CD8-positive, alpha-beta memory T cell (primary cell): ENCODE measurements at places on chromosomes 6 and 20. TPM values are rescaled to one million over a fixed set of nuclear protein-coding genes. Genes with fewer than 3 reads are reported as not detected.
A peak's percentile ranks its signal among the peaks of the same experiment; 100 is the strongest.

GRCh38 chr20:29878777-29879442, 1378.6 kb upstream of the DEFB115 start:
- DNase-seq, result peak; percentile 69

GRCh38 chr6:25369433-25370177, 90.4 kb downstream of the CARMIL1 start:
- DNase-seq, result no peak

- DNase-seq, result no peak
These were observed 66.4 kb downstream of the RPP40 start for GRCh38 chr6:4937414-4937813.

DNA sequence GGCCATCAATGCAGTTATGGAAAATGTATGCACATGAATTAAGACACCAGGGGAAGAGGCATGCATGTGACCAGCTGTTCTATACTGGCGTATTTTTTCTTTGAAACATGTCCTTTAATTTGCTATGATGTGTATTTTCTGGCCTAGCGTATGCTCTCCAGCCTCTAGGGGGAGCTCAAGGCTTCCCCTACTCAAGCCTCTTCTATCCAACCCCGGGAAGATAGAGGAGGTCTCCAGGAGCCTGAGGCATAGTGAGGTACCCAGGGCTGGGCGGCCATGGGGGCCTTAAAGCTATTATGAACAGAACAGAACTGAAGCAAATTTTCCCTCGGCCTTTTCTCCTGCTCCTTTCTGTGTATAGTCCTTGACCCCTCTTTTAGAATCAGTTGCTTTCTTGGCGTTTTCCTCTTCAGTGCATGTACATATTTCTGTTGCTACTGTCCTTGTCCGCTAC, 528.9 kb downstream of the MAFB start:
- DNase-seq, result no peak

- DNase-seq, result no peak
These were observed 121.7 kb upstream of the VGLL2 start for GRCh38 chr6:117143647-117144046.

GRCh38 chr6:25423358-25423757, 144.2 kb downstream of the CARMIL1 start:
- no peak for DNase-seq

GRCh38 chr6:447381-448165, 56.0 kb downstream of the IRF4 start:
- no peak for DNase-seq

DNA sequence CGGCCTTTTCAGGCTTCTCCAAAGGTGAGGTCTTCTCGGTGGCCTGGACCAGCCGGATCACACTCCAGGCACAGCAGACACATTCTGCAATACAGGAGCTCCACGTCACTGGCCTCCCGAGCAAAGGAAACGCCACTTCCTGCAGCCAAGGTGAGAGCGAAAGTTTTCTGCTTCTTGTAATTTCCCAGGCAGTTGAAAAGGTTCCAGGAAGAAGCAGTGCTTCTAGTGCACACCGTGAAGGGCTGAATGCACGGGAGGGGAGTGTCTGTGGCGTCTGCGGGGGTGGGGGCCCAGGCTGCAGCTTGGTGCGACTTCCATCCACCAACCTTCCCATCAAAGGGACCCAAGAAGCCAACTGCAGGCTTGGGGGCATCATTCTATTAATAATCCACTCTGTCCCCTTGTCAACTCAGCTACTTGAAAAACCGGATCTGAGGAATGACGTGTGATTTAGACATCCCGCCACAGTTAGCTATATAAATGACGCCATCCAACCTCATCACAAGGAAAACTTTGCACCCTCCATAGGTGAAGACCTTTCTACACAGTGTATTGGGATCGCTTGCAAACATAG, 61.1 kb downstream of the NFATC2 start:
- DNase-seq, result peak; percentile 49

- no peak for DNase-seq
These were observed 25.2 kb downstream of the SNX14 start for GRCh38 chr6:85568411-85568810.

GRCh38 chr6:73418081-73418741, 23.6 kb downstream of the DDX43 start:
- DNase-seq, result no peak

- DNase-seq, result no peak
These were observed 1.3 kb downstream of the C6orf141 start for GRCh38 chr6:49551866-49552129.

GRCh38 chr20:20711413-20711812, 1.0 kb downstream of the RALGAPA2 start:
- peak; percentile 14 for DNase-seq

GRCh38 chr6:66376001-66376400, 669.0 kb upstream of the EYS start:
- DNase-seq, result no peak

DNA sequence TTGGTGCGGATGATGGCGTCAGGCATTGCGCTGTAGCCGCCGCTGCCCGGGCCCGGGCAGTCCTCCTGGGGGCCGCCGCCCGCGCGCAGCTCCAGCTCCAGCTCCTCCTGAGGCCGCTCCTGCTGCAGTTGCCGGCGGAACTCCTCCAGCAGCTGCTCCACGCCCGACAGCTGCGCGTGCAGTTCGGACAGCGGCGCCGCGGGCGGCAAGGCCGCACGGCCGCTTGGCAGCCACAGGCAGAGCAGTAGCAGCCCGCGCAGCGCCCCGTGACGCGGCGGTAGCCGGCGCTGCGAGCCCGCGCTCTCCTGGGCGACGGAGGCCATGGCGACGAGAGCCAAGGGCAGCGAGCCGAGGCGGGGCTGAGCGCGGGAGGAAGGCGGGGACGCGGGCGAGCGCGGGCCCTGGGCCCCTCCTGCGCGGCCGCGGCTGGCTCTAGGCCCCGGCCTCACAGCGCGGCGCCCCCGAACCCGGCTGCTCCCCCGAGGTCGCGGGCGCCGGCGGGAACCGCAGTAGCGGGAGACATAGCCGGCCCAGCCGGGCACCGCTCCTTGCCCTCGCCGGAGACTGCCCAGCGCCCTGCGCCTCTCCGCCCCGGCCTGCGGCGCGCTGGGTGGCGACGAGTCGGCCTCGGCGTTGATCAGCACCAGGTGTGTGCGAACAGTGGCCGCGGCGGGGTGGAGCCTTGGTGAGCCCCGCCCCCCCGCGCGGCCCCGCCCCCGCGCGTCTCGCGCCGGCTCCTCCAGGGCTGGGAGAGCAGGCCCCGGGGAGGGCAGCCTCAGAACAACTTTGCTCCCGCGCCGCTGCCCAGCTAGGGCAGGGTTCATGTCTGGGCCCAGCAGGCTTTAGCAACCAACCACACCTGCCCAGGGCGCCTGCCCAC, at the start of gene LRP11:
Gene LRP11, minus strand, starts transcription at position 662 of the 880 bp plus-strand sequence. Its CDS starts 339 bp downstream, at position 323.
- peak; percentile 72 for DNase-seq

GRCh38 chr6:159602431-159603041, 90.5 kb downstream of the SOD2 start:
- no peak for DNase-seq

GRCh38 chr6:135215160-135215559, 34.1 kb downstream of the MYB start:
- DNase-seq, result no peak

- DNase-seq, result no peak
These were observed 28.8 kb downstream of the MAP7 start for GRCh38 chr6:136521427-136521826.

- DNase-seq, result no peak
These were observed 377.1 kb downstream of the BTBD9 start for GRCh38 chr6:38262609-38263008.

DNA sequence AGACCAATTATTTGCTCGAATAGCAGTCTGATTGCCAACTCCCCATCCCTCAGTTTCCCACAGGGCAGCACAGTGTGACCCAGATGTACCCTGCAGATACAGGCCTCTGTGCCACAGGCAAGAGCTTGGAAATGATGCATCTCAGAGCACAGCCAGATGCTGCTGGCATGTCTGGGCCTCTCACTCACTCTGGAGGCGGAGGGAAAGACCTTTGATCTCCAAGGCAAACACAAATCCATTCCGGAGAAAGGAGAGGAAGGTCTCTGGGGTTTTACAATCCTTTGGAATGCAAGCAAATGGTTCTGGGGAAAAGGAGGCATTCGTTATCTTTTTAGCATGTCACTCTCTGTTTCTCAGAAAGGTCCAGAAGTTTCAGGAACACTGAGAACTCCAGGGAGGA, 74.2 kb downstream of the RIOK1 start:
- DNase-seq, result no peak

DNA sequence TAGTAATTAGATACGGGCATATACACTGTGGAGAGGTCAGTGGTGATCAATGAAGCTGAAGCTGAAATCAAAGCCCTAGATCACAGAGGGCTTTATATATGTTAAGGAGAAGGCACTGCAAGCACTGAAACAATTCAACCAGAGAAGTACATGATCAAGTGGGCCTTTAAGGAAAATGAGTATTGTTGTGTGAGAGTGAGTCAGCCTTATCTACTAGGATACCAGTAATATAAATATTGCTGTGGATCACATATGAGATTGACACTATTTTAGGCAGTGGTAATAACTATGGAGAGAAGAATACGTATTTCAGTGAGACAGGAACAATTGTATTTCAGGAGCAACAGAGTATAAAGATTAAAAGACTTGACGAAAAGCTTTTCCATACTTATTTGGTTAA, 1172.2 kb upstream of the GJE1 start:
- no peak for DNase-seq

- DNase-seq, result no peak
These were observed 97.8 kb upstream of the JAG1 start for GRCh38 chr20:10771435-10772140.

DNA sequence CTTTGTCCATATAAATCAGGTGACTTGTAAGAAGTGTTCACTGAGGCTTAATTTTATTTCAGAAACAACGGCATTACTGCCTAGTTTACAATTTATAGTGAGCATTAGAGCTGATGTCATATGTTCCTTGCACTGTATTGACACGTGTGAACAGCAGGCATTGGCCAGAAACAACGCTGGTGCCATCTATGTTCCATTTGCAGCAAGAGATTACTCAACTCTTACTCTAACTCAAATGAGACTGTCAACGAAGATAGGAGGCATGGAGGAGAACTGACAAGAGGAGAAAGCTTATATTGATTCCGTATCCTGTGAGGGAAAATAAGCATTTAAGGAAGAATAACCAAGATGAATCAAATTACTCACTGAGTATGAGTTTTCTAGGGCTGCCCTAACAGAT, 48.4 kb downstream of the MTFR2 start:
- DNase-seq, result no peak

DNA sequence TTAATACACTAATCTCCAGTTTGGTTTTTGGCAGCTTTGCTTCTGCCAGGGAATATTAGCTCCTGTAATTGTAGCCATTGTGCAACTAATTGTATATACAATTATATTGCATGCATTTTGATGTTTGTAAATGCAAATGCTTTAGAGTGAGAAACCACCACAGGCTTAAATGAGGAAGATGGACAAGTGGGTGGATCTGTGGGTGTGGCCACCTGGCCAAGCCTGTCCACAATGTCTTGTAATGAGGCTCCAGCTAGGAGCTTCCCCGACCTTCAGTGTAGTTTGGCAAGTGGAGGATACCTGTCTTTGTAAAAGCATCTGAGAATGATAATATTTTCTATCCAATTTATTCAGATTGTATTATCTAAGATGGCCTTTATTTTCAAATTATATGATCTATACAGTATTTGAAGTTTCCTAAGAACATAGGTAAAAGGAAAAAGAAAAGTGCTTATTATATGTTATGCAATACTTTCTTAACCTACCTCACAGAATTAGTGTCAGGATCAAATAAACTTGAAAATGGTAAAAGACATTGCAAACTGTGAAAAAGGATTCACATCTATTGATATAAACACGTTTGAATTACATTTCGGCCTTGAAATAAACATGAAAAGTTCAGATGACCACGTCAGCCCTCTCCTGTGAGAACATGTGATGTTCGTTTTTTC, 49.3 kb upstream of the ARID1B start:
- no peak for DNase-seq

DNA sequence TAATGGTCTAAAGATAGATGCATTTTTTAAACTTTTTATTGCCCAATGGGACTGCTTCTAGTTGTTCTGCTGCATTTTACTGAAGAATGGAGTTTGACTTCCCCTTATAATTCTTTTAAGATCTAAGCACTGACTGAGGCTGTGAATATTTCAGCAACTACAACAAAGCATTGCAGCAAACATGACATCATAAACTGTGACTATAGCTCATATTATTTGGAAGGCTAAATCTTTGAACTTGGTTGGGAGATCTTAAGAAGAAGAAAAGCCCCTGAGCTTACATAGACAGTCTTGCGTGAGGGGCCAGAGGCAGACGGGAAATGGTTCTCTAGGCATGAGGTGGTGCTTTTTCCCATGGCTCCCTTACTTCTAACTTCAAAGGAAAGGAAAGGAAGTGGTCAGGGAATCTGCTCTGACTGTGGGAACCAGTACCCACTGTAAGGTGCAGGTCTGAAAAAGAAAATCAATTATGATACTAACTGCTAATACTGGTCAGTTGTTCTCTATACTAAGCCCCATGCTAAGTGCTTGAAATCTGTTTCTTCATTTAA, 14.8 kb downstream of the HEY2 start:
- no peak for DNase-seq

TBC1D7 gene
- polyA plus RNA-seq, result 14.9 TPM

ZNF391 gene
- 1.6 TPM for polyA plus RNA-seq

BMP6 gene
- polyA plus RNA-seq, result not detected

LY6G5C gene
- polyA plus RNA-seq, result 10.3 TPM

PKIG gene
- 0.97 TPM for polyA plus RNA-seq

RSPO3 gene
- not detected for polyA plus RNA-seq

TMEM244 gene
- 3.2 TPM for polyA plus RNA-seq

OR2J3 gene
- not detected for polyA plus RNA-seq

OTOR gene
- not detected for polyA plus RNA-seq

TMEM170B gene
- 0.30 TPM for polyA plus RNA-seq

PAX1 gene
- not detected for polyA plus RNA-seq
